Subcutaneous preadipocyte (primary cell): ENCODE measurements at places on chromosomes 7 and 10. TPM values are rescaled to one million over a fixed set of nuclear protein-coding genes. Genes with fewer than 3 reads are reported as not detected.

PNLIP gene
- total RNA-seq: not detected in 2 replicates

IQUB gene
- 0.20 and 0.37 TPM in 2 replicates for total RNA-seq

TMEM168 gene
- 13.2 and 18.4 TPM in 2 replicates for total RNA-seq

VAX1 gene
- not detected in 2 replicates for total RNA-seq

GPRIN2 gene
- not detected in 2 replicates for total RNA-seq

ITGB8 gene
- 0.39 and 11.8 TPM in 2 replicates for total RNA-seq

ELN gene
- total RNA-seq: 0.98 and 1.5 TPM in 2 replicates

BAMBI gene
- 0.37 and 1.2 TPM in 2 replicates for total RNA-seq

SVIL gene
- total RNA-seq: 58.1 and 80.9 TPM in 2 replicates

GIMAP2 gene
- 1.4 and 1.5 TPM in 2 replicates for total RNA-seq

RPP30 gene
- 40.4 and 49.9 TPM in 2 replicates for total RNA-seq

HOXA6 gene
- 7.8 and 8.8 TPM in 2 replicates for total RNA-seq

ZMIZ1 gene
- total RNA-seq: 12.9 and 19.2 TPM in 2 replicates

SFRP4 gene
- under 0.01 and 0.37 TPM in 2 replicates for total RNA-seq

FAM13C gene
- 0.20 TPM in 1 of 2 replicates, not detected in the other for total RNA-seq

SPDYE8 gene
- not detected in 2 replicates for total RNA-seq

PDE6C gene
- total RNA-seq: not detected in 2 replicates

EVX1 gene
- not detected in 2 replicates for total RNA-seq

TRIL gene
- 0.20 and 0.73 TPM in 2 replicates for total RNA-seq

LSM8 gene
- total RNA-seq: 29.5 and 30.5 TPM in 2 replicates

MLXIPL gene
- total RNA-seq: 0.39 and 1.5 TPM in 2 replicates

UNC5B gene
- total RNA-seq: 9.9 and 13.9 TPM in 2 replicates

PGAM2 gene
- 0.37 TPM in 1 of 2 replicates, not detected in the other for total RNA-seq

IFIT2 gene
- total RNA-seq: 3.1 and 3.7 TPM in 2 replicates

SMKR1 gene
- 0.59 TPM in 1 of 2 replicates, not detected in the other for total RNA-seq

PRSS37 gene
- total RNA-seq: not detected in 2 replicates

EIF5AL1 gene
- 0.98 and 2.2 TPM in 2 replicates for total RNA-seq

PAPOLB gene
- total RNA-seq: under 0.01 and 0.20 TPM in 2 replicates

MMD2 gene
- not detected in 2 replicates for total RNA-seq

FFAR4 gene
- not detected in 2 replicates for total RNA-seq

PKD2L1 gene
- 0.37 TPM in 1 of 2 replicates, not detected in the other for total RNA-seq

MAP3K8 gene
- 5.3 and 10.3 TPM in 2 replicates for total RNA-seq

TBX20 gene
- total RNA-seq: 0.59 TPM in 1 of 2 replicates, not detected in the other

CTTNBP2 gene
- 1.1 and 2.3 TPM in 2 replicates for total RNA-seq

SDK1 gene
- total RNA-seq: 1.6 and 3.7 TPM in 2 replicates

RPEL1 gene
- total RNA-seq: 0.37 TPM in 1 of 2 replicates, not detected in the other

UPK3B gene
- 0.39 TPM in 1 of 2 replicates, not detected in the other for total RNA-seq

NPSR1 gene
- not detected in 2 replicates for total RNA-seq

PNLIPRP2 gene
- not detected in 2 replicates for total RNA-seq

C10orf88 gene
- 4.8 and 6.1 TPM in 2 replicates for total RNA-seq

HOXA9 gene
- 8.8 and 15.2 TPM in 2 replicates for total RNA-seq

NCAPG2 gene
- total RNA-seq: 18.7 and 31.7 TPM in 2 replicates

CRYGN gene
- total RNA-seq: under 0.01 and 0.37 TPM in 2 replicates

CPA2 gene
- total RNA-seq: not detected in 2 replicates

OR6V1 gene
- not detected in 2 replicates for total RNA-seq
